CD8-positive, alpha-beta memory T cell (primary cell): ENCODE measurements at places on chromosomes 16 and 17. TPM values are rescaled to one million over a fixed set of nuclear protein-coding genes. Genes with fewer than 3 reads are reported as not detected.

DNA sequence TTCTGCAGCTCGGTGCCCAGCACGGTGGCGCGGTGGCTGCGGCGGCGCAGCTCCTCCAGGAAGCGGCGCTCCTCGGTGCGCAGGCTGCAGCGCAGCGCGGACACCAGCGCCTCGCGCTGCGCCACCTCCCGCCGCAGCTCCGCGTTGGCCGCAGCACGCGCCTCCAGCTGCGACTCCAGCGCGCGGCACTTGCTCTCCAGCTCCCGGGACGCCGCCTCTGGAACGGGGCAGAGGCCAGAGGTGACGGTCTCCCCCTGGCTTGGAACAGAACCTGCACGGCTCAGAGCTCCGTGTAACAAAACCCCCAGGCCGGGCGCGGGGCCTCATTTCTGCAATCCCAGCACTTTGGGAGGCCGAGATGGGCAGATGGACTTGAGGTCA, 13.2 kb upstream of the CLUH start:
- DNase-seq, result no peak

Gene TSNAXIP1
- total RNA-seq, result 1.2 TPM

DNA sequence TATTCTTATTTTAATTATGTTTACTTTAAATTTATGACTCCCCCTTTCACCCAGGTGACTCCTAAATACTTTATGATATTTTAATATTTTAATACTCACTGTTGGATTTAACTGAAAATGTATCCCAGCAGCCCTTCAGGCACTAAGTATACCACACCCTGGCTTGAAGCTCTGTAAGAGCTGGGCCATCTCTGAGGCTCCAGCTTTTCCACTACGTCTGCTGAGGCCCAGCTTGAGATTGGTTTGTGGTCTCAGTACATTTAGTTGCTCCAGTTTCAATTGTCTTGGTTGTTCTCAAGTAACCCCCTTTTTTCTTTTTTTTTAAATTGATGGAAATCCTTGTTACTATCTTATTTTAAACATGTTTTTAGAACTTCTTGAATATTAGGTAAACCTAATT, 27.0 kb upstream of the CAPNS2 start:
- no peak for DNase-seq

Gene E4F1
- total RNA-seq, result 28.9 TPM

Gene CPD
- total RNA-seq, result 22.8 TPM

- DNase-seq, result no peak
Measured at GRCh38 chr17:28327709-28328108, 7.6 kb downstream of the IFT20 start.

Gene SLC5A11
- total RNA-seq, result 0.20 TPM

GRCh38 chr17:44001461-44001920, 2.9 kb upstream of the NAGS start:
- no peak for DNase-seq

DNA sequence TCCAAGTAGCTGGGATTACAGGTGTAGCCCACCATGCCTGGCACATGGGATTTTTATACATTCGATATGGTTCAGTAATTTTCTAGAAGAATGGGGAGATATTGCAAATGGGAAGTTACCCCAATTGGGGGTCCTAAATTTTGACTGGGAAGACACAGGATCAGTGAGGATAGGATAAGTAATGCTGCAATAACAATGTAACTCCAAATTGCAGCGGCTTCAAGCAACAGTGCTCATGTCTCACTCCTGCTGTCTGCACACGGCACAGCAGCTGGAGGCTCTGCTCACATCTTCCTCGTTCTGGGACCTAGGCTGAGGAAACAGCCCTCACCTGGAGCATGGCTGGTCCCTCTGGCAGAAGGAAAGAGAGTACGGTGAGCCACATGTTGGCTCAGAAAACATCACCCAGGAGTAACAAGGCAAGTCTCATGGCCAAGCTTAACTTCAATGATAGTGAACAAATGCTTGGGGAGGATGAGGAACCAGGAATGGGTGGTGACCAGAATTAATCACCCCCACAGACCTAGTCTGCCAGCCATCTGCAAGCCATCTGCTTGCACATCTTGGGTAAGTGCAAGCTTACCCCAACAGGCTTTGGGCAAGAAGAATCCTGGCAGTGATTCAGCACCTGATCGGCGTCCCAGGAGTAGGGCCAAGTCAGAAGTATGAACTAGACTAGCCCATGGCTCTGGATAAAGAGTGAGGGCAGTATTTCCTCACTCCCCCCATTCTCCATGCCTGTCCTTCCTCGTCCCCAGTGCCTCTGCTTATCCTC, 229.2 kb downstream of the COPRS start:
- no peak for DNase-seq

DNA sequence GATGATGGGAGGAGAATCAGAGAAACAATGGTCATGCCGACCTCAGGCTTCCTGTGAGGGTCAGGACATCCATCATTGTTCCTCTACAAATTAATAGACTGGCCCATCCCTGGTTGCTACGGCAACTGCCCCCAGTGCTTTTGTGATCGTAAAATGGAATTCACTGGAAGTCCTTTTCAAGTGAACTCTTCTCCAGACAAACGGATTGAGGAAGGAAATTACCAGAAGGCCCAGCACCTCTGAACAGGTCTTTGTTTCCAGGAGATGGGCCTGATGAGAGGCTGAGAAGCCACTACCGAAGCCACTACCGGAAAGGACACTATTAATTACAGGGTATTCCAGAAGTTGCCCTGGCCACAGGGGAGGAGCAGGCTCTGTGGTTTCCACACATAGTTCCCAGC, 126.0 kb downstream of the MGAT5B start:
- no peak for DNase-seq

DNA sequence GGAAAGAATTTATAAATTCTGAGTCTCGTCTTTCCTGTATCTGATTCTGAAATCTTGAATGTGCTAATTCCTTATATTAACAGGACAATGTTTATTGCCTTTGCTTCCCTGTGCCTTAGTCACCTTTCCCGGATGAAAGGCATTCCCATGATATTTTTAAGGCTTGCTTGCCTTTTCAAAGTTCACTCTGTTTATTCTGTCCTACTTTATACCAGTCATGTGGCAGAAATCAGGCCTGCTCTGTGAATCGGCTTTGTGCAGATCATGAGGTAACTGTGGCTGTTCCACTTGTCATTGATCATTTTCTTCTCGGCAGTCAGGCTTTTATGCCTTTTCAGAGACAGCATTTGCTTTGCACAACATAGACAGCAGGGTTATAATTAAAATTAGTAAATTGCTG, 28.8 kb upstream of the ABCC11 start:
- no peak for DNase-seq

Gene NOD2
- total RNA-seq, result 1.8 TPM

GRCh38 chr16:66322174-66322573, 44.3 kb upstream of the CDH5 start:
- no peak for DNase-seq
